Vagina (tissue), 2 donors: ENCODE measurements at places on chromosomes 4 and X.

- H3K36me3 ChIP-seq = no peaks in the 10 kb centered on the region
- H3K4me3 ChIP-seq = no peak overlapping the region
- H3K27ac ChIP-seq = no peak overlapping the region
- no peaks in the 10 kb centered on the region for H3K27me3 ChIP-seq
Observed at GRCh38 chr4:18524667-18525066, 503.1 kb upstream of the LCORL start.

DNA sequence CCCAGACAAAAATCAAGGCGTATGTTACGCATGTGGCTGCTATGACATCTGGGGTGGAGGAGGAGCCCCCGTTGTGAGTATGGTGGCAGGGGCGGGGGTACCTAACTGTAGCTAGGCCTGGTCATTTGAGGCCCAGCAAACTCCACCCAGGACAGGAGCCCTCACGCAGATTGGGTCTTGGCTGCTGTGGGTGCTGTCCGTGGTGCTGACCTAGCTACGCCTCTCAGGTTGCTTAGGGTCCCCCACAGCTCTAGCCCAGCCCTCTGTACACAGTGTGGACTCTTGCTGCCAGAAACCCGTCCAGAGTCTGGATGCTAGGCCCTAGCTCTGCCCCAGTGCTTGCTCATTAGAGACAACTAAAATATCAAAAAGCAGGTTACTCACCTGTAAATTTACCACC lies 146.7 kb upstream of the PSAPL1 start:
- no peak for DNase-seq
- peaks cover 10% of the 10 kb centered on the region for H3K4me1 ChIP-seq
- H3K4me3 ChIP-seq = no peak overlapping the region

DNA sequence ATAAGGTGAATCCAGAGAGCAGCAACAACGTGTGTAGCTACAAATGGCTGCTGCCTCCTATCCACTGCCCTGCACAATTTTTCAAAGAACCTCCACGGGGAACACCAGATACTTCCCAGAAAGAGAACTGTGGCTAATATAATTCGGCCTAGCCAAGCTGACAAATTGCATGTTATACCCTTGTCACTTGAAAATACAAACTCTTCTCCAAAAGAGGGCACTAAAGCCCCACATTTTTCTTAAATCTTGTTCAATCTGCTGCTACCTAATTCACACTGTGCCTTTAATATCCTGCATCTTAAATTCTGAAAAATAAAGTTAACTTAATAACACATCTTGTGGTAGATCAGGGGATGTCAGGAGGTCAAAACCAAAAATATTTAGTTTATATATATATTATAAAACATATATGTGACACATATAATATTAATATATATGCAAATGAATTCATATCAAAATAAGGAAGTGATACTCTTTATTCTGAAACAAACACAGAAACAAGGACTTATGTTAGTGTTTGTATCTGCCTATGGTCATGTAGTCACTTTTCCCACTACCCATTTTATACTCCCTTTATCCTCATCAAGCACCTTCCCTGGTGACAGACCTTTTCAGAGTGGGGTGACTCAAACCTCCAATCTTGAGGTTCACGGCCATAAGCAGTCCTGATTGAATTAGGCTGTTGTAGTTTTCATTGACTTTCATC lies 24.1 kb downstream of the CT45A1 start:
- H3K4me1 ChIP-seq = no peaks in the 10 kb centered on the region
- no peak for DNase-seq
- H3K27ac ChIP-seq = no peak overlapping the region

DNA sequence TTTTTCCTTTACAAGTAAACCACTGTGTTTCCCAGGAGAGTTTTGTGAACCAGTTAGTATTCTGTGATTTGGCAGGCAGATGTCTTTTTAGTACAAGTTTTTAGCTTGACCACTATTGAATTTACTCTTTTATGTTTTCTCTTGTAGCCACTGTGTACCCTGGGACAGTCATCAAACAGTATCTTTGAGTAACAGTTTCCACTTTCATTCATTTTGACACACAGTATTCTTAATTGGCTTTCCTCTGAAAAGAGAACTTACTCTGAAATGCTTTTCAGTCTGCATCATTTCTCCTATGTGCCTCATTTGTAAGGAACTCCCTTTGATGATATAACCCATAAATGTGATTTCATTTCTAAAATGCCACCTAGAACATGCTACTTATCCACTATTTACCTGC lies 476.5 kb downstream of the PDGFC start:
- no peak overlapping the region for H3K4me3 ChIP-seq
- H3K4me1 ChIP-seq = peaks cover 5% of the 10 kb centered on the region
- no peaks in the 10 kb centered on the region for H3K36me3 ChIP-seq
- no peak for DNase-seq
- no peak overlapping the region for H3K27ac ChIP-seq

- H3K4me3 ChIP-seq = no peak overlapping the region
- no peak for DNase-seq
- no peak overlapping the region for H3K27ac ChIP-seq
- no peaks in the 10 kb centered on the region for H3K27me3 ChIP-seq
Observed at GRCh38 chr4:157043131-157043530, 32.8 kb upstream of the GLRB start.

DNA sequence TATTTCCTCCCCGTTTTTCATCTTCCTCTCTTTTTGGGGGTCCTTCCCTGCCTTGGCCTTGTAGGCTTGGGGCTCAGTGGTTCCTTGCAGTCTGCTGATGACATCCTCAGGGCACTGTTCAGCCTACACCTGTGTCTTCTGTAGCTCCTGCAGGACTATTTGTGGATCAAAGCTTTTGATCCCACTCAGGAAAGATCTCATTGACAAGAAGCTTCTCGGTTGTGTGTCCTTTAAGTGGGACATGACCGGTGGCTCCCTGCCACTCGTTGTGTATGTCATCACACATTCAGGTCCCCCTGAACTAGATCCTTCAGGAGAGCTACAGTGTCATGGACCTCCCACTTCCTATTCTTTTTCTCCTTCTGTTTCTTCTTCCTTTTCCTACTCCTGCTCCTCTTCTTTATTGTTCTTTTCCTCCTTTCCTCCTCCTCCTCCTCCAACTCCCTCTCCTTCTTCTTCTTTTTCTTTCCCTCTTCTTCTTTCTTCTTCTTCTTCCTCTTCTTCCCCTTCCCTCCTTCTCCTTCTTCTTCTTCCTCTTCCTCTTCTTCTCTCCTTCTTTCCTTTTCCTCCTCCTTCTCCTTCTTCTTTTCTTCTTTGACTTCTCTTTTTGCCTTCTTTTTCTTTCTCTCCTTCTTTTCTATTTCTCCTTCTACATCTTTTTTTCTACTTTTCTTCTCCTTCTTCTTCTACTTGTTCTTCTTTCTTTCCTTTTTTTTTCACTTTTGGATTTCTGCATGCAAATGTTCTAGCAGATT lies 67.8 kb downstream of the NBDY start:
- H3K36me3 ChIP-seq = no peaks in the 10 kb centered on the region
- H3K4me1 ChIP-seq = peaks cover 7% of the 10 kb centered on the region
- DNase-seq = no peak
- no peaks in the 10 kb centered on the region for H3K27me3 ChIP-seq
- H3K4me3 ChIP-seq = no peak overlapping the region

GRCh38 chrX:100874325-100874724 lies at the start of gene NOX1:
Gene NOX1, minus strand, starts transcription at chrX:100874359. Its CDS starts 220 bp downstream, at chrX:100874139.
- no peaks in the 10 kb centered on the region for H3K36me3 ChIP-seq
- no peaks in the 10 kb centered on the region for H3K4me1 ChIP-seq
- no peaks in the 10 kb centered on the region for H3K27me3 ChIP-seq
- DNase-seq = no peak

GRCh38 chr4:109434007-109434971 lies 674 bp downstream of the SEC24B start:
- DNase-seq = no peak
- peaks cover 56% of the 10 kb centered on the region for H3K4me1 ChIP-seq
- H3K36me3 ChIP-seq = no peaks in the 10 kb centered on the region
- H3K27me3 ChIP-seq = no peaks in the 10 kb centered on the region
- peak overlapping the region; percentile 96 for H3K27ac ChIP-seq
- peak overlapping the region; percentile 96 for H3K4me3 ChIP-seq

DNA sequence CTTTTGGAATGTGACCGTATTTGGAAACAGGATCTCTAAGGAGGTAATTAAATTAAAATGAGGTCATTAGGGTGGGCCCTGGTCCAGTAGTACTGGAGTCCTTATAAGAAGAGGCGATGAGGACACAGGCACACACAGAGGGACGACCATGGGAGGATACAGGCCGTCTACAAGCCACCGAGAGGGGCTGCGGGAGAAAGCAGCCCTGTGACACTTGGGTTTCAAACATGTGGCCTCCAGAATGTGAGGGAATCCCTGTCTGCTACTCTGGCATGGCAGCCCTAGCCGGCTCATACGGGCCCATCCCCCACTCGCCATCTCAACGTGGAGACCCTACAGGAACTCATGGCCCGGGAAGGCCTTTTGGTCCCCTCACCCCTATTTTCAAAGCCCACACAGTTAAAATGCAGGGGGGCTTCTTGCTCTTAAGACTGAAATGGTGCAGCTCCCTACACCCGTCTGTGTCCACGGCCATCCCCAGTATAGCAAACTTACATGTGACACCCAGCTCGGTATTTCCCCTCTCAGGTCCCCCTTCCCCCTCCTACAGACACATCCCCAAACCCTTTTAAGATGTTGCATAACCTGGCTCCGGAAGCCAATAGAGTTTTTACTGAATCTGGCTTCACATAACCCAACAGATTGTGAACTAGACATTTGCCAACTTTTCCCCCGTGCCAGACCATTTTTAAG lies 124.1 kb upstream of the TBL1X start:
- H3K4me1 ChIP-seq = peaks cover 15% of the 10 kb centered on the region
- H3K4me3 ChIP-seq = peak overlapping the region; percentile 10
- no peak for DNase-seq
- no peaks in the 10 kb centered on the region for H3K27me3 ChIP-seq
- no peaks in the 10 kb centered on the region for H3K36me3 ChIP-seq

GRCh38 chr4:171983935-171984805 lies 171.0 kb downstream of the GALNTL6 start:
- H3K27me3 ChIP-seq = no peaks in the 10 kb centered on the region
- no peak overlapping the region for H3K27ac ChIP-seq
- H3K36me3 ChIP-seq = no peaks in the 10 kb centered on the region
- no peak for DNase-seq
- no peaks in the 10 kb centered on the region for H3K4me1 ChIP-seq
- no peak overlapping the region for H3K4me3 ChIP-seq

DNA sequence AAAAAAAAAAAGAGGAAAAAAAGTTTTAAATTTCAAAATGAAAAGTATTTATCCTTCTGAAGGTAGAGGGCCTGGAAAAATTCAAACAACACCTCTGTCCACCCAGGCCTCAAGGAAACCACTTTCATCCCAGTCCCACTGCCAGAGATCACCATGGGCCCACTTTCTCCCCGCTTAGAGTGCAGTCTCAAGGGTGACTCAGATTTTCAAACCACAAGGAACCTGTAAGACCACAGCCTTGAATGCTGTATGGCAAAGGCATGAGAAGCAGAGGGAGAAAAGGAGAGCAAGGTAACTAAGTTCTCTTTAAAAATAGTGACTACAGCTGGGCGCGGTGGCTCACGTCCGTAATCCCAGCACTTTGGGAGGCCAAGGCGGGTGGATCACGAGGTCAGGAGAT lies 87.9 kb upstream of the PACRGL start:
- no peak overlapping the region for H3K4me3 ChIP-seq
- H3K36me3 ChIP-seq = no peaks in the 10 kb centered on the region
- DNase-seq = no peak
- no peaks in the 10 kb centered on the region for H3K27me3 ChIP-seq
- H3K27ac ChIP-seq = no peak overlapping the region
- no peaks in the 10 kb centered on the region for H3K4me1 ChIP-seq

GRCh38 chr4:1334579-1334895 lies 12.5 kb upstream of the UVSSA start:
- H3K36me3 ChIP-seq = no peaks in the 10 kb centered on the region
- H3K27ac ChIP-seq = no peak overlapping the region
- H3K4me3 ChIP-seq = no peak overlapping the region
- H3K4me1 ChIP-seq = peaks cover 7% of the 10 kb centered on the region

GRCh38 chrX:112819813-112820212 lies 20.8 kb downstream of the AMOT start:
- no peak for DNase-seq
- no peak overlapping the region for H3K4me3 ChIP-seq
- peaks cover 22% of the 10 kb centered on the region for H3K4me1 ChIP-seq

DNA sequence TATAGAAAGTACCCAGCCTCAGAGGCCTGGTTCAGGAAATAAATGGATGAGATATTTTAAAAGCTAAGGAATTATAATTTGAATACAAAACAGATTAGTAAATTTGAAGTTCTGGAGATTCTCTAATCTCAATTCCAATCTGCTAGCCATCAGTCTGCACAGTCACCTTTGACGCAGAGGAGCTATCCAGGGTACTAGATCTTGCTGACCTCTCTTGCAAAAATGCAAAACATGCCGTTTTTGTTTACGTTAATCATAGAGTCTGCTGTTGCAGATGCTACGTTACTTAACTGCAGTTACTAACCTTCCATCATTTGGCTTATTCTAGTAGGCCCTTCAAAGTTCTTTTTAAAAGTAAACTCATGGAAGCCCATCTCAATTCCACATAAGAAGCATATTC lies 10.4 kb downstream of the CCSER1 start:
- no peaks in the 10 kb centered on the region for H3K4me1 ChIP-seq
- H3K27me3 ChIP-seq = no peaks in the 10 kb centered on the region
- no peak for DNase-seq
- no peak overlapping the region for H3K4me3 ChIP-seq
- H3K36me3 ChIP-seq = no peaks in the 10 kb centered on the region

- peaks cover 1% of the 10 kb centered on the region for H3K4me1 ChIP-seq
- H3K36me3 ChIP-seq = no peaks in the 10 kb centered on the region
- peak within 1 kb of the TSS; percentile 60 for H3K4me3 ChIP-seq
- peak within 1 kb of the TSS; percentile 95 for H3K27ac ChIP-seq
- H3K27me3 ChIP-seq = no peaks in the 10 kb centered on the region
Observed at GRCh38 chr4:57109847-57110639, at the start of gene IGFBP7. Gene IGFBP7, minus strand, starts transcription at chr4:57110385. Its CDS starts 34 bp downstream, at chr4:57110351.

DNA sequence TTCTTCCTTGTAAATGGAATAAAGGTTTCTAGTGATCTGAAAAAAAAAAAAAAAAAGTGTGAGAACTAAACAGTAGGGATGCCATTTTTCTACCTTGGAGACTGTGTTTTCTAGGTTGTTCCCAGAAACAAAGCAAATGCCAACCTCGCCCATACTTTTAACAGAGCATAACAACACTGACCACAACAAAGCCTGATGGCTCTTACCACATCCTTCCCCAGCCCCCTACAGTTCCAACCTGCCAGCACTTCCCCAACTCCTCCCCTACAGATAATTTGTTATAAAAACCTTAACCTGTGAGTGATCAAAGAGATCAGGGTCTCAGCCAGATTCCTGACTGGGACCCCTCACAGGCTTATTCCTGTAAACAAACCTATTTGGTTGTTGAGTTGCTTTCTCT lies 940.0 kb downstream of the SH3BGRL start:
- no peaks in the 10 kb centered on the region for H3K4me1 ChIP-seq
- no peaks in the 10 kb centered on the region for H3K36me3 ChIP-seq
- no peak overlapping the region for H3K27ac ChIP-seq
- H3K4me3 ChIP-seq = no peak overlapping the region
- no peaks in the 10 kb centered on the region for H3K27me3 ChIP-seq

DNA sequence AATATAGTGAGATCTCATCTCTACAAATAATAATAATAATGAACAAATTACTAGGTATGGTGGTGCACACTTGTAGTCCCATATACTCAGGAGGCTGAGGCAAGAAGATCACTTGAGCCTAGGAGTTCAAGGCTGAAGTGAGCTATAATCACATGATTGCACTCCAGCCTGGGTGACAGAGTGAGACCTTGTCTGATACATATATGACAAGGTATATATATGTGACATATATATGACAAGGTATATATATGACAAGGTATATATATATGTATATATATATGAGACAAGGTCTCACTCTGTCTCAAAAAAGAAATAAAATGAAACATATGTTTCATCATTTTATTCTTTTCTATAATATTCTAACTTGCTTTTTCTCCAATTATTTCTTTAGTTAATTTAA lies 278.1 kb upstream of the TET2 start:
- no peaks in the 10 kb centered on the region for H3K27me3 ChIP-seq
- DNase-seq = no peak
- H3K4me1 ChIP-seq = peaks cover 9% of the 10 kb centered on the region
- no peak overlapping the region for H3K4me3 ChIP-seq
- no peak overlapping the region for H3K27ac ChIP-seq
